Fibroblast of skin of abdomen (primary cell): ENCODE measurements at places on chromosomes 12 and 14.

GRCh38 chr12:71178162-71178561 lies 20.4 kb upstream of the TSPAN8 start:
- no peak for DNase-seq

DNA sequence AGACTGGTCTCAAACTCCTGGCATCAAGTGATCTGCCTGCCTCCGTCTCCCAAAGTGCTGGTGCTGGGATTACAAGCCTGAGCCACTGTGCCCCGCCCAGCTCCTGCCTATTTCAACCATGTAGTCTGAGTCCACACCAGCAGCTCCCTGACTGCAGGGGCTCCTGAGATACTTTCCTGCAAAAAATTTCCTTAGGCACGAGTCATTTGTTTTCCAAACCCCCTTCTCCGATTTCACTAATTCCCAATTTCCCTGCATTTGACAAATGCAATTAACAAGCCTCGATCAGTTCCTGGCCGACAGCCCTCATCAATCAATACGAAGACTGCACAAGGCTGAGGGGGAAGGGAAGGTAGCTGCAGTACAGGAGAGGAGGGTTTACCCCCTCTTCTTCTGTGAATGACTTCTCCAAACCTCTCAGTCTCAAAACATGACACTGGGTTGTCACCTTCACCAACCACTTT lies 10.1 kb downstream of the PSMB5 start:
- no peak for DNase-seq

DNA sequence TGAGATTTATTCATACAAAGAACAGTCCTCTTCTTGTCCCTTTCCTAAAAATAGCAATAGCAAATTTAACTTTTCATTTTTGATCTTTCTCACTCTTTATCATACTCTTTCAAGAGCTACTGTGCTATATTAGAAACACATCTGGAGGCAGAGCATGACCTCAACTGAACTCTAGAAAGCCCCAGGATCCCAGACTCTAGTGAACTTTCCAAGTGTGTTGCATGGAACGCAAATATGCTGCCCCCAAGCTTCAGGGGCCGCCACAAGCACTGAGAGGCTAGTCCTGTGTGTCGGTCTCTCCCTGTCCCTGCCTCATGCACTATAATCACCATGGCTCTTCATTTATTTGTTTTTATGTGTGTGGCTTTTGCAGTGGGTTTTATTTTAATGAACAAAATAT lies 38.7 kb upstream of the ZNF641 start:
- no peak for DNase-seq

- no peak for DNase-seq
These were observed 45.7 kb downstream of the PARP11 start for GRCh38 chr12:3827301-3828000.

DNA sequence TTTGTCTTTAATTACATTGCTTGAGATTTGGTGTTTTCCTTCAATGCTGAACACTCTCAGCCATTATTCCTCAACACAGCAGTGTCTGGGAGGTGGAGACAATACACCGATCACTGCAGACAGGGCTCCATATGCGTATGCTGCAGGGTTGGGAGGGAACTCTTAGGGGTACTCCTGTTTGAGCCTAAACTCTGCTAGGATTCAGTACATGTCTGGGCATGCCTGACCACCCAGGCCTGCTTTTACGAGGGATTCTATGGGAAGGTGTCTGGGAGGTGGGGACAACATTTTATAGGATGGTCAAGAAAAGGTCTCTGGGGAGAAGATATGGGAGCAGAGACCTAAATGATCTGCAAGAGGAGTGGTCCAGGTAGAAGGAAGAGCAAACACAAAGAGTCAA lies 34.3 kb downstream of the DHRS2 start:
- DNase-seq: no peak

GRCh38 chr14:53336729-53337128 lies 183.6 kb upstream of the DDHD1 start:
- no peak for DNase-seq

DNA sequence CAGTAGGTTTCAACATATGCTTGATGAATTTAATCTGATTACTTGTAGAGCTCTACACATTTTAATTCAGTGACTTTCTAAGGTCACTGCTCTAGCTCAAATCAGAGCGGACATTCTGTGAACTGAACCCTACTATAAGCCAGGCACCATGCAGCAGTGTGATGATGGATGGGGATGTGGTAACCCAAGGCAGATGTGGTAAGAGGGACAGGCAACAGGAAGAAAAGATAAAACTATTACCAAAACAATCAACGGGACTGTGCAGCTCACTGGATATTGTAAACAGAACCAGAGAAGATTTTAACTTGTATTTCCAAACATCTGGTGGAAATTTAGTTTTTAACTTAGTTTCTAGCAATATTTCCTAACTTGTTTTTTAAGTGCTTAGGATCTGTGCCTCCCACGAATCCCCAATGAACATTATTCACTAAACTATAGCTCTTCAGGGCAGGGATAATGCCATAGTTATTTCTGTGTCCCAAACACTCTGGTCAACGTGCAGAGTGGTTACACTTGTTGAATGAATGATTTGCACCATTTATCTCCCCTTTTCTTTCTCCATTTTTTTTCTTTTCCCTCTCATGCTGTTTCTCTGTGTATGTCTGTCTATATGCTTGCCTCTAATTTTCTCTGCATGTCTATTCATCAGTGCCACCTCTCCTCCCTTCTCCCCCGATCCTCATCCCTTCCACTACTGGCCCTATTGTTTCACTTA lies 3.0 kb downstream of the ERO1A start:
- DNase-seq: peak; percentile 37

DNA sequence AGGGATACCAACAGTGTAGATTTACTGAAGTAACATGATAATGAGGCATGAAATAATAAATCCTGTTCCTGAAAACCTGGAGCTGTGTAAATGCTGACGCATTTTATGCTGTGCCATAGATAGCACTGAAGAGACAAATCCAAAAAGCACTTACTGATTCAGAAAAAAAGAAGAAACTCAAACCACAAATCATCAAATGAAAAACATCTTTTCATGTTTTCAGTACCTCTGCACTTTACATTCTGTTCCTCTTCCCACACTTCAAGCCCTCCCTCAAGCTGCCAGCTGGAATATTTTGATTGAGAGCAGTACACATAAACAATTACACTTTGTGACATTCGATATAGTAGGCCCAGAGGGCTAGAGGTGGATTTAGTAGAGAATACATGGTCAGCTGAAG lies 362.3 kb downstream of the NAV3 start:
- DNase-seq: peak; percentile 69

DNA sequence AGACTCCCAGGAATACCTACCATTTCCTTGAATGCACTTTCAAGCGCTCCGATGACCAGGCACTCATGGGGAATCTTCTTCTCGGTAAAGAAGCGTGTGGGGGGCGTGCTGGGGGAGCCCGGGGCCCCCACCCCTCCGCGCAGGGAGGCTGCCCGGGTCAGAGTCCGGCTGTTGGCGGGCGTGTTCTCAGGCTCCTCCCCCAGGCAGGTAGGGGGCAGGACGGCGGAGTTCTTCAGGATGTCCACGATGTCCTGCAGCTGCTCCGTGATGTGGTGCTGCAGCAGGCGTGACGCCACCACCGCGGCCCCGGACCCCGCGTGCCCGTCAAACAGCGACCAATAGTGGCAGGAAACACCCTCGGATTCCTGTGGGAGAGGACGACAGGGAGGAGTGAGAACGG lies 133.2 kb downstream of the PPM1H start:
- no peak for DNase-seq

- no peak for DNase-seq
These were observed 371.8 kb downstream of the ZFP36L1 start for GRCh38 chr14:68421116-68421515.

GRCh38 chr12:72275526-72275925 lies 3.4 kb downstream of the TRHDE start:
- DNase-seq: no peak

DNA sequence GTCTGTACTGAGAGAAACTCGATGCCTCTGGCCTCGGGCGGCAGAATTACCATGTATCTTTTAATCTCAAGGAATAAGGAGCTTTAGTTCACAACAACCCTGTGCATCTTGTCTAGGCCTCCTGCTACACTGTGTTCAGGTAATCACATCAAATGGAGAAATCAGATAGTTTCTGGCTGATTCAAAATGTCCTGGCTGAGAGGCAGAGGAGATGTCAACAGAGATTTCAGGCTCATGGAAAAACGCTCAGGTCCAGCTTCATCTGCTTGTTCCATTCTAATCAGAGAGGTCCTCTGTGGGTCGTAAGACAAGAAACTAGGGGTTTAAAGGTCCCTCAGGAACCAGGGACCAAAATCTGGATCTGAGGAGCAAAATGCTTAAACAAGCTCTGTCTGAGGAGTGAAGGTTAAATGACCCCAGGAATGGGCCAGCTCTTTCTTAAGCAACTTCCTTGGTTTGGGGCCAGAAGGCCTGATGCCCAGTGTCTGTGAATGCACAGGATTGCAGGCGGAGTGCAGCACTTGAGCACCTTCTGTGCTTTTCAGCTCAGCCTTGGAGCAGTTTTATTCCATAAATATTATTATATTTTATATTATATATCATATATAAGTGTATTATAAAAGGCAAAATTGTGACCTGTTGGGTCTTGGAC lies 170.2 kb upstream of the PRICKLE1 start:
- peak; percentile 75 for DNase-seq

DNA sequence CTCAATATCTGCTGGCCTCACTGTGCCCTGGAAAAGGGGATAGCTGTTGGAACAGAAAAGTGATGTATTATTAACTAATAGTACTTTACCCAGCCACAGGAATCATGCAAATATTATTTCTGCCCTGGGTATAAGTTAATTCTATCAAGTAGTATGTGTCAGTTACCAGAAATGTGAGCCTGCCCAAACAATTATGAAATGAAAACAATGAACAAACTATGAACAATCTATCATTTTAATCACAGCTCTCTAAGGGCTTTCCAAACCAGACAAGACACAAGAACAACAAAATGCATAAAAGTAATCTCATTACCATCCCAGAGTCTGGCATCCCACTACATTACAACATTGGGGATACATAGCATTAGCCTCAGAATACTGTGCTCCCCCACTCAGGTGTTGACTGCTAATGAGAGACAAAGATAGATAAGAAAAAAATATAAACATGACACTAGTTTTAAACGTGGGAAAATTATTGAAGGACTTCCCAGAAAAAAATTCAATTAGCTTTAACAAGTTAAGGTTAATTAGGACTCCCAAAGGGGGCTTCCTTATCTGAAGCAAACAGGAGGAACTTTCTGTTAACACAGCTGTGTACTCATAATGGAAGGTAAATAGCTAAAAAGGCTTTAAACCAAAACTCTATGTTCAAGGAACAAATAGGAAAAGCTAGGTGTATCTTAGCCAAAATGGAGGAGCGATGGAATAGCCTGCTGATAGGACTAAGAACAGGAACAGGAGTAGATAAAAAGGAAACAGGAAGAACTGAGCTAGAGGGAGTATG lies 3.3 kb downstream of the DCAF5 start:
- no peak for DNase-seq

- no peak for DNase-seq
These were observed 353.8 kb downstream of the AACS start for GRCh38 chr12:125418902-125419564.

GRCh38 chr12:82675246-82675645 lies 11.5 kb upstream of the TMTC2 start:
- no peak for DNase-seq

- no peak for DNase-seq
These were observed 20.1 kb downstream of the NGB start for GRCh38 chr14:77250927-77251326.

GRCh38 chr14:91152499-91152898 lies 38.6 kb downstream of the DGLUCY start:
- no peak for DNase-seq

- peak; percentile 97 for DNase-seq
These were observed 9.0 kb upstream of the CD163 start for GRCh38 chr12:7512553-7512952.

DNA sequence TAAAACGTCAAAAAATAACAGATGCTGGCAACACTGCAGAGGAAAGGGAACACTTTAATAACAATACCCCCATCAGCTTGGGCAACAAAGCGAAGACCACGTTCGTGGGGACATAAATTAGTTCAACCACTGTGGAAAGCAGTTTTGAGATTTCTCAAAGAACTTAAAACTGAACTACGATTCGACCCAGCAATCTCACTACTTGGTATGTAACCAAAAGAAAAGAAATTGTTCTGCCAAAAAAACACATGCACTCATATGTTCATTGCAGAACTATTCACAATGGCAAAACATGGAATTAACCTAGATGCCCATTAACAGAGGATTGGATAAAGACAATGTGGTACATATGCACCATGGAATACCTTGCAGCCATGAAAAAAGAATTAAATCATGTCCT lies 81.2 kb upstream of the RAP1B start:
- no peak for DNase-seq

GRCh38 chr12:57611108-57611826 lies at the start of gene ARHGEF25:
ARHGEF25 (plus strand) TSS chr12:57611435; CDS start chr12:57611895, 460 bp downstream.
- peak; percentile 75 for DNase-seq
